Renal pelvis (tissue), 12 donors: ENCODE measurements at places on chromosomes 4 and X.
A peak's percentile ranks its signal among the peaks of the same experiment; 100 is the strongest.

DNA sequence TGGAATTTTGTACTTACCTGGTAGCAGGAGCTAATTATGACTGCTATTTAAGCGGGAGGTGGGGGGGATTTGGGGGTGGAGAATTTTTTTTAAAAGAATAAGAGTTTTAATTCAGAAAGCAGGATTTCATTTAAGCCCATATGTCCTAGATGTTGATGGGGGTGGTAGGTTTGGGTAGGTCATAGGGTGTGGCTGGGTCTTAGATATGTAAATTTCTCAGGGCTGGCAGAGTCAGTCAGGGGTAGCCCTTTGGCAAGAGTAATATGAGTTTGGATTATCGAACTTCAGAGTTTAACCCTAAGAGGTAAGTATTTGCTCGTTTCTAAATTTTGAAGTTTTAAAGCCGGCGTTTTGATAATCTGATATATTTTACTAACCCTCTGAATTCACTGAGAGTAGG lies 35.2 kb upstream of the COX18 start:
- DNase-seq, result no peak

GRCh38 chr4:112234952-112235609 lies 3.5 kb downstream of the AP1AR start:
- DNase-seq, result peak; percentile 57

DNA sequence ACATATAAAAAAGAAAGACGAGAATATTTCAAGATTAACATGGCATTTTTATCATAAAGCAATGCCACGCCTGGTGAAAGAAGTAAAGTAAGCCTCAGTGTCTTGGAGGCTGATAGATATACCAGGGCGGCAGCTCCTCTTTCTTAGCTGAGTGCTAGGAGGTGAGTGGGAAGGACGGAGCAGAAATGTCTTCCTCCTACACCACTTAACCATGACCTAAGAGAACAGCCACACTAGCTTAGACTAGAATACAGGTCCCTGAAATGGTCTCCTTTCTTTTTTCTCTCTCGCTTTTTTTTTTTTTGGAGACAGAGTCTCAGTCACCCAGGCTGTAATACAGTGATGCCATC lies 75.0 kb downstream of the NAF1 start:
- DNase-seq, result no peak

DNA sequence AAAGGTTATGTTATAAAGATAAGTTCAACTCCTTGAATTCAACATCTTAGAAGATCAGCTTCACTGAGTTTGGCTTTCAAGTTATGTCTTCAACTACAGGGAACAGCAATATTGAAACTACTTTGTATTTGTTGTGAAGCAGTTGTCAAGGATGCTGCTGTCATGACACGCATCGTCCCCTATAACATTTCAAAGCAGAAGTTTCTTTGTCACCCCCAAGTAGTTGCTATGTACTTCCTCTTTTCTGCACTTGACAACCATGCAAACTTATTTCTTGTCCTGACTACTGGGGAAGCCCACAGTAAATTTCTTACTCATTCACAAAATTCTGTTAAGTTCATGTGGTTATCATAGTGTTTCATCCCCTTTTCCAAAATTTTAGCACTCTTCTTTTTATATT lies 14.3 kb downstream of the ANTXR2 start:
- no peak for DNase-seq

DNA sequence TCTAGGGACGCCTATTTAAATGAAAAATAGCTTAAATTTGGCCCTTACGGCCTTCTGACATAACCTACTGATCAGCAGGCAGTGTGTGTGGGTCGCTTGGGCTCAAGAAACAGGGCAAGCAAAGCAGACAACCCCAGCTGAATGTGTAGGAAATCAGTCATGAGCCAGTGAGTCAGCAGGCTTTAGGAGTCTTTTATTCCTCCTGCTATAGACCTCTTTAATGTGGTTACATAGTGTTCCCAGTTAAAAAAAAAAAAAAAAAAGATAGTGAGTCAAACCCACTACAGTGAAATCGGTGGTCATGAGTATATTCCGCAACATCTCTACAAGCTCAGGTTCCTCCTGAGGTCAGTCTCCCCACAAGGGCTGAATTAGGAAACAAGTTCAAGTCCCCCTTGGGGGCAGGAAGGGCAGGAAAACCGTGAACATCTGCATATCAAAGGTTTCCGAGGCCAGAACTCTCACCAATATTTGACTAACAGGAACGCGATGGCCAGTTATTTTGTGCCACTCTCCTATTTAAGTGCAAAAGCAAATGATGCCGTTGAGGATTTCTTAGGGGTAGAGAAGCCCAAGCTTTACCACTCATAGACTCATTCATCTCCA lies 32.7 kb downstream of the ACSL1 start:
- DNase-seq, result no peak

DNA sequence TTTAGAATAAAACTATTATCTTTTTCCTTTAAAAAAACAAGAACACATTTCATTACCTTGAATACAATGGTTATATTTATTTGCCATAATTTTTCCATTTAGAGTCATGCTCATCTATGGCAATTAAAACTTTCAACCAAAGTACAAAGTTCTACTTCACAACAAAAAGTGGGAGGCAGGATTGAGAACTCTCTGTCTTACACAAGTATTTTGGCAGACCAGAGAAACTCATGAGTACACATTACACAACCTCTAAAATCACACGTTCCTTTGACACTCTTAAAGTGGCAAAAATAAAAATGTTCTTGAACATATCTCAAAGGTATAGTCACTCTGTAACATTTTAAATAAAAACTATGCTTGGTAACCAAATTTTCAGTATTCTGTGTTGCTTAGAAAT lies 213.4 kb downstream of the IL15 start:
- DNase-seq, result no peak

- no peak for DNase-seq
Measured at GRCh38 chr4:86050496-86050895, 309.4 kb downstream of the MAPK10 start.

GRCh38 chr4:96598465-96598864 lies 758.6 kb downstream of the PDHA2 start:
- peak; percentile 30 for DNase-seq

- DNase-seq, result no peak
Measured at GRCh38 chrX:7485061-7485460, 337.1 kb upstream of the PUDP start.

GRCh38 chr4:66926687-66927086 lies 618.6 kb downstream of the CENPC start:
- no peak for DNase-seq

DNA sequence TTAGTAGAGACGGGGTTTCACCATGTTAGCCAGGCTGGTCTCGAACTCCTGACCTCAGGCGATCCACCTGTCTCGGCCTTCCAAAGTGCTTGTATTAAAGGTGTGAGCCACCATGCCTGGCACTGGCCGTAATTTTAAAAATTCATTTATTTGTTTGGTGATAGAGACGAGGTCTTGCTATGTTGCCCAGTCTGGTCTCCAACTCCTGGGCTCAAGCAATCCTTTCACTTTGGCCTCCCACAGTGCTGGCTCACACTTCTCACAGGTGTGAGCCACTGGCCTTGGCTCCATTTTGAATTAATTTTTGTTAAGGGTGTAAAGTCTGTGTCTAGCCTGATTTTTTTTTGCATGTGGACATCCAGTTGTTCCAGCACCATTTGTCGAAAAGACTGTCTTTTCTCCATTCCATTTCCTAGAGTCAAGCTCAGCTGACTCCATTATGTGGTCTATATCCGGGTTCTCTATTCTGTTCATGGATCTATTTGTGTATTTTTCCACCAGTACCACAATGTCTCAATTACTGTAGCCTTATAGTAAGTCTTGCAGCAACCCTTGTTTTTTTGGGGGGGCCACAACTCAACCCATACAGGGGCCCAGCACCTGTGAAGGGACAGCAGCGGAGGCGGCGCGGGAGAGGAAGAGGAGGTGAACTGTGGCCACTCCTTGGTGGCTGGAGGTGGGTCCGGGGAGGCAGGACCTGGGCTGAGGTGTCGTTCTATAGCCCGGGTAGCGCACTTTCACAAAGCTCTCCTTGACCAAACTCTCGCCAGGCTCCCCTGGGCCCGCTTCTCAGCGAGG lies 1.5 kb upstream of the NSD2 start:
- DNase-seq, result no peak

DNA sequence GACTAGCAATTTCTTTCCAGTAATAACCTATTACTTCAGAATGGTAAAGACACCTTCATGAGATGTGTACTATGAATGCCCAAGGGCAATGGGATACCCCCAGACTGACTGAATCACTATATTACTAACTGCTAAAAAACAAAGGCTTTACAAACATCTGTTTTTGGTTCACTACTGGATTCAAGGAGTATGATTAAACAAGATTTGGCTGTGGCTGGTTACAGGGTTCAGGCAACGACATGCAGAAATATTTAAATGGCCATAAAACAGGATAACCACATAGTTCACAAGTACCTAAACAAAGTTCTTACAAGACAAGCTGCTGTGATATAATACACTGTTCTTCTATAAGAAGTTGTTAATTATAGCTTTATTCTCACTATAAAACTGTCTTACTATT lies 128.2 kb downstream of the FRYL start:
- peak; percentile 33 for DNase-seq

DNA sequence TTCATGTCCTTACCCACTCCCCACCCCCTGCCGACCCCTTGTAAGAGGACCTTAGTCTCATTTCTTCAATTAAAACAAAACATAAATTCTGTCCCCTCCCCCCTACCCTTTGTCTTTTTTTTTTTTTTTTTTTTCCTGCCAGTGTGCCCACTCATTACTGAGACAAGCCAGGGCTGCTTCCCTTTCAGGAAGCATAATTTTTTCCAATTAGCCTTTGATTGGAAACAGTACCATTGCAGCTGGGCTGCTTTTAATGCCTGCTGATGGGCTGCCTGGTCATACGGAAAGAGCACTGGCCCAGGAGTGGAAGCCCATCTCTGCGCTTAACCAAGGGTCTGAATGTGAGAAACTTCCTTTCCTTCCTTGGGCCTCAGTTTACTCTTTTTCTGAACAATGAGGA lies 18.6 kb upstream of the CAPN6 start:
- DNase-seq, result no peak

GRCh38 chr4:140037353-140038030 lies 116.5 kb downstream of the MAML3 start:
- DNase-seq, result no peak

GRCh38 chrX:87571964-87572363 lies 54.4 kb downstream of the KLHL4 start:
- DNase-seq, result no peak

DNA sequence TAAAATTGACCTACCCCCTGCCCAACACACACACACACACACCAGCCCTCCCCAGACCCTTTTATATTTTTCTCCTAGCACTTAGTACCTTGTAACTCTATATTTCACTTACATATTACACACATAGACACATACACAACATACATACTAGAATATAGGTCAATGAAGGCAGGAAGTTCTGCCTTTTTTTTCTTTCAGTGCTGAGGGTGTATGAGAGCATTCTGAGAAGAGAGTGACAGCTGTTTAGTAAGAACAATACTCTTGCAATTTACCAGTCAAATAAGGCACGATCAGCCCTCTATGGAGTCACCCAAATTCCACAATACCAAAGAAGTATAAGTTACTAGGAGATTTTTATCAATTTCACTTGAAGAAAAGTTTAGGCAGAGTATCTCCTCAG lies 33.5 kb downstream of the ACE2 start:
- no peak for DNase-seq

- no peak for DNase-seq
Measured at GRCh38 chr4:84573385-84574068, 9.4 kb upstream of the CDS1 start.

GRCh38 chrX:109372291-109372690 lies 109.6 kb downstream of the GUCY2F start:
- DNase-seq, result no peak

- no peak for DNase-seq
Measured at GRCh38 chrX:21014326-21014725, 359.9 kb upstream of the CNKSR2 start.

DNA sequence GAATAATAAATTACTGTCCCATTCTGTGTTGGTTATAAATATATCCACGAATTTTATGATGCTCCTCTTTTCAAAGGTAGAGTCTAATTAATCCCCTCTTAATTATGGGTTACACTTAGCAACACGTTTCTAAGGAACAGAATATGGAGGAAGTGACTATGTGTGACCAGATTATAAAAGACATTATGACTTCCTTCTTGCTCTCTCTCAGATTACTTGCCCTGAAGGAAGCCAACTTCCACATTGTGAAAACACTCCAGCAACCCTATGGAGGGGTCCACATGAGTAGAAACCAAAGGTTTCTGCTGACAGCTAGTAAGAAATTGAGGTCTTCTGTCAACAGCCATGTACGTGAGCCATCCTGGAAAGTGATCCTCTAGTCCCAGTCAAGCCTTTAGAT lies 59.3 kb downstream of the WDFY3 start:
- no peak for DNase-seq

DNA sequence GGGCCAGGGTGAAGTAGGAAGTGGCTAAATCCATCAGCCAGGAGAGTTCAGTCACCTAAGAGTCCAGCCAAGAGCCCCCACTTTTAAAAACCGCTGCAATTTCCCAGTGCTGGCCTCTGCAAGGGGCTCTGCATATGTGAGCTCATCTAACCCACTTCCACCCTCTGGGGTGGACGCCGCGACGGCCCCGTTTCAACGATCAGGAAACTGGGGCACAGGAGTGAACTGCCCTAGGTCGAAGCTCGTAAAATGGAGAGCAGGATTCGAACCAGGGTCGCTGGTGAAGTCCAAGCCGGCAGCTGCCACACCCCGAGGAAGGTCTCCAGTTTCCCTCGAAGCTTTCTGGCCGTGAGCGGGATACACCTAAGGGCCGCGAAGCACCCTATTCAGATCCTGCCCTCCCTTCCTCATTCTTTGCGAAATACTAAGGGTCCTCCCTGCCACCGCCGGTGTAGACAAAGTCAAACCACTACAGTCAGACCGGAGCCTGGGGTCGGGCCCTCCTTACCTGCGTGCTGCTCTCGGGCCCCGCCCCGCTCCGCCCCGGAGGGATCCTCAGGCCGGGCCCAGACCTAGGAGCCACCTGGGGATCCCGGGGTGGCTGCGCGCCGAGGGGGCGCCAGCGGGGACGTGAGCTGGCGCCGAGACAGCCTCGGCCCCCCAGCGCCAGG lies 446 bp downstream of the EVC2 start:
- no peak for DNase-seq

GRCh38 chr4:98480535-98480934 lies 177.9 kb downstream of the TSPAN5 start:
- no peak for DNase-seq

DNA sequence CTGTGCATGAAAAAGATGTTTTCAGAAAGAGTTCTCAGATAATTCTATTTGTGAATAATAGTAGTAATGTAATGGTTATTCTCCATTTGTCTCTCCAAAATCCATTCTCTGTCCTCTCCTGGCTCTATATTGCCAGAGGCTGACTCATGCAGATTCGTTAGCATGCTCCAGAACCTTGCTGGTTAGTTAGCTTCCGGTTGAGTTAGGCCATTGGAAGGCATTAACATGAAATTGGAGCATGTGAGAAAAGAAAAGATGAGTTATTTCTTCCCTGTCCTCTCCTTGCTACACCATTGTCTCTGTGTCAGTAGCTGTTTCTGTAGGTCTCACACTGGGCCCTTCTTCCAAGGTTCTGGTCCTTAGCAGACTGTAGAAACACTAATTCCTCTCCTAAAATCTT lies 23.5 kb upstream of the PRDM8 start:
- DNase-seq, result no peak
